A549 treated with ZK216348 at 1 μM for 4 hours (cell line): ENCODE measurements at places on chromosomes 7 and 10. TPM values are rescaled to one million over a fixed set of nuclear protein-coding genes. Genes with fewer than 3 reads are reported as not detected.

IRF5 gene
- total RNA-seq = 11.4 to 16.7 TPM (median 13.6 TPM) in 5 replicates

GRID2IP gene
- not detected in 5 replicates for total RNA-seq

NODAL gene
- total RNA-seq = not detected in 5 replicates

WDFY4 gene
- not detected in 5 replicates for total RNA-seq

ANKRD30A gene
- total RNA-seq = 0.33 to 1.0 TPM (median 0.80 TPM) in 5 replicates

AKR1C2 gene
- total RNA-seq = 3,382 to 4,029 TPM (median 3,494 TPM) in 5 replicates

PRPS1L1 gene
- total RNA-seq = not detected in 5 replicates

BLNK gene
- total RNA-seq = not detected in 5 replicates

BAIAP2L1 gene
- 47.0 to 56.0 TPM (median 51.7 TPM) in 5 replicates for total RNA-seq

LRMDA gene
- total RNA-seq = 3.1 to 5.6 TPM (median 4.5 TPM) in 5 replicates

NDUFB2 gene
- 321 to 393 TPM (median 346 TPM) in 5 replicates for total RNA-seq

GALNT17 gene
- total RNA-seq = not detected in 5 replicates

ASB10 gene
- total RNA-seq = not detected in 5 replicates

DLG5 gene
- 24.7 to 39.8 TPM (median 34.3 TPM) in 5 replicates for total RNA-seq

CHAT gene
- total RNA-seq = not detected in 5 replicates

LIPM gene
- not detected in 5 replicates for total RNA-seq

CYP2W1 gene
- total RNA-seq = not detected in 5 replicates

PPP2R2D gene
- 26.5 to 28.2 TPM (median 27.8 TPM) in 5 replicates for total RNA-seq

GSAP gene
- total RNA-seq = 2.7 to 4.0 TPM (median 2.8 TPM) in 5 replicates

MTURN gene
- 3.8 to 6.9 TPM (median 5.9 TPM) in 5 replicates for total RNA-seq

ACTL6B gene
- total RNA-seq = not detected in 5 replicates

URGCP gene
- 23.5 to 28.8 TPM (median 26.8 TPM) in 5 replicates for total RNA-seq

PNLIPRP2 gene
- total RNA-seq = 0.12 TPM in 1 of 5 replicates, not detected in the others

OR2A42 gene
- not detected in 5 replicates for total RNA-seq

FAM237B gene
- not detected in 5 replicates for total RNA-seq

INHBA gene
- total RNA-seq = 0.20 to 1.0 TPM (median 0.61 TPM) in 5 replicates

ACSM6 gene
- total RNA-seq = not detected in 5 replicates

PIK3AP1 gene
- total RNA-seq = 0.47 to 0.99 TPM (median 0.63 TPM) in 5 replicates

CYP3A7 gene
- not detected in 5 replicates for total RNA-seq

CYP3A5 gene
- total RNA-seq = 1.1 to 2.0 TPM (median 1.8 TPM) in 5 replicates

EPHB4 gene
- total RNA-seq = 27.8 to 48.1 TPM (median 47.4 TPM) in 5 replicates

SLC13A1 gene
- total RNA-seq = not detected in 5 replicates

GFRA1 gene
- 7.1 to 11.1 TPM (median 10.0 TPM) in 5 replicates for total RNA-seq

LBX1 gene
- not detected in 5 replicates for total RNA-seq

UCN3 gene
- total RNA-seq = not detected in 5 replicates

AHCYL2 gene
- 4.9 to 7.0 TPM (median 6.3 TPM) in 5 replicates for total RNA-seq

IKZF1 gene
- total RNA-seq = not detected in 5 replicates

SCART1 gene
- total RNA-seq = 0.07 to 0.31 TPM (median 0.21 TPM) in 5 replicates

VSTM2A gene
- not detected in 5 replicates for total RNA-seq

RET gene
- total RNA-seq = 0.37 to 0.80 TPM (median 0.59 TPM) in 5 replicates

HMX3 gene
- total RNA-seq = 0.14 TPM in 1 of 5 replicates, not detected in the others

HILPDA gene
- 20.1 to 27.1 TPM (median 25.8 TPM) in 5 replicates for total RNA-seq

ZCWPW1 gene
- total RNA-seq = 0.85 to 2.1 TPM (median 1.4 TPM) in 5 replicates

CREB3L2 gene
- total RNA-seq = 22.3 to 33.7 TPM (median 30.7 TPM) in 5 replicates

TFR2 gene
- 1.6 to 3.1 TPM (median 2.5 TPM) in 5 replicates for total RNA-seq

PAPSS2 gene
- total RNA-seq = 16.1 to 24.0 TPM (median 21.9 TPM) in 5 replicates

HABP2 gene
- total RNA-seq = 0.07 to 0.12 TPM (median 0.09 TPM) in 4 of 5 replicates, not detected in the other

GIMAP7 gene
- total RNA-seq = not detected in 5 replicates

TRIM73 gene
- total RNA-seq = 1.4 to 3.1 TPM (median 2.5 TPM) in 5 replicates
